CD8-positive, alpha-beta memory T cell (primary cell): ENCODE measurements at places on chromosomes 7 and 10. TPM values are rescaled to one million over a fixed set of nuclear protein-coding genes. Genes with fewer than 3 reads are reported as not detected.

GRCh38 chr7:89103564-89103963 lies 308.0 kb upstream of the TEX47 start:
- H3K4me1 ChIP-seq, result no peaks in the 10 kb centered on the region
- no peaks in the 10 kb centered on the region for H3K27me3 ChIP-seq
- DNase-seq, result no peak
- H3K27ac ChIP-seq, result no peak overlapping the region
- H3K36me3 ChIP-seq, result no peaks in the 10 kb centered on the region
- H3K4me3 ChIP-seq, result no peak overlapping the region

- no peak for DNase-seq
- no peak overlapping the region for H3K27ac ChIP-seq
- H3K27me3 ChIP-seq, result no peaks in the 10 kb centered on the region
- no peaks in the 10 kb centered on the region for H3K36me3 ChIP-seq
- H3K4me1 ChIP-seq, result no peaks in the 10 kb centered on the region
These were observed 6.2 kb downstream of the CALML3 start for GRCh38 chr10:5530846-5531557.

- no peaks in the 10 kb centered on the region for H3K4me1 ChIP-seq
- H3K4me3 ChIP-seq, result no peak overlapping the region
- no peaks in the 10 kb centered on the region for H3K36me3 ChIP-seq
- DNase-seq, result no peak
These were observed 579.2 kb downstream of the GRID1 start for GRCh38 chr10:85787393-85787792.

DNA sequence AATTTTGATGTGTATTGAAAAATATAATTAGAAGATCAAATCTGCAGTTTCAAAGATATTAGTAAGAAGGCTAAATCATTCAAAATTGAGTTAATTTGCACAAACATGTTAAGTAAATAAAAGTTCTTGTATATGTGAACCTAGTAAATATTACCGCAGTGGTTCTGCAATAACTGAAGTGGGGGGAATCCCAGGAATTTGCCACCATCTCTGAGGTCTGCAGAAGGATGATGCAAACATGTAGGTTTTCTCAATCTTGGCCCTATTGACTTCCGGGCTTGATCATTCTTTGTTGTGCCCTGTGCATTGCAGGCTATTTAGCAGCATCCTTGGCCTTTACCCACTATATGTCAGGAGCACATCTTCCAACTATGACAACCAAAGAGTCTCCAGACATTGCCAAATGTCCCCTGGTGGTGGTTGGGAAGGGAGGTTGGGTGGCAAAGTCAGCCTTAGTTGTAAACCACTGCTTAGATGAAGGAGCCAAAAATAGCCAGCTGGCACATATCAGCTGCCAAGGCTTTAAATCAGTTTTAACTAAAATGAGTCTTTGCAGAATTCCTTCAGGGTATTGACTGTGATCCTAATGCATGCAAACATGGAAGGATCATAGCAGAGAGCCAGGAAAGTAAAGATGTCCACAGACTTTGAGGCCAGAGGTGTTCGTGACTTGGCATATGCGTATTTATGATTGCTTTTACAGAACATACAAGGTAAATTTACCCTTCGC lies 146.3 kb downstream of the TRIL start:
- H3K27ac ChIP-seq, result no peak overlapping the region
- H3K4me3 ChIP-seq, result no peak overlapping the region
- DNase-seq, result no peak
- no peaks in the 10 kb centered on the region for H3K27me3 ChIP-seq
- no peaks in the 10 kb centered on the region for H3K4me1 ChIP-seq

DNA sequence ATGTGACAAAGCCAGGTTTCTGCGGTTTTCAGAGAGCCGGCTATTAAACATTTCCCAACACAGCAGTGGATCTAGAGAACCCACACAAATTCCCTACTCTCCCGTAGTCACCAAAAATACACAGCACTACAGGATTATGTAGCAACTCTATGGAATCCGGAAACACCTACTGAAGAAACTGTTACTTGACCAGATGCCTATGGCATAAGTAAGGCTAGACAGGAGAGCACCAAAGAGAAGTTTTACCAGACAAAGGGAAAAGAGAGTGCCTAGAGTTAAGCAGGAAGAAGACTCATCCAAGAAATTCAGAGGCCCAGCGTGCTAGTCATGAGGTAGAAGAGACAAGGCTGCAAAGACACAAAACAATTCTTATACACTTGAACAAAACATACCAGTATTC lies 321.1 kb downstream of the PARD3 start:
- H3K4me1 ChIP-seq, result no peaks in the 10 kb centered on the region
- H3K36me3 ChIP-seq, result no peaks in the 10 kb centered on the region
- H3K27ac ChIP-seq, result no peak overlapping the region
- no peaks in the 10 kb centered on the region for H3K27me3 ChIP-seq
- no peak for DNase-seq

DNA sequence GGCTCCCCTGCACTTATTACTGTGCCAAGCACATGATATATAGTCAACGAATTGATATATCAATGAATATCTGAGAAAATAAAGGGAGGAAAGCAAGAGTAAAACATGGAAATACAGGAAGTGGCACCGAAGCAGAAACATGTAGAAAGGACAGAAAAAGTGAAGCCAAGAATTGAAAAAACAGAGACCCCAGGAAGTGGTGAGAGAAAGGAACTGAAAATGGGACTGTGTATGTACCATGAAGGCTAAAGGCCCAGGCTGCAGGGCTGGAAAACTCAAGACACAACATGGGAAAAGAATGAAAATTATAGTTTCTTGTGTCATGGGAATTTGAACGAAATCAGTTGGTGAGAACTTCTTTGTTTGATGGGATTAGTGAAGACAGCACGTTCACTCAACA lies 60.6 kb downstream of the MAP3K8 start:
- peaks cover 67% of the 10 kb centered on the region for H3K4me1 ChIP-seq
- H3K4me3 ChIP-seq, result no peak overlapping the region
- no peak for DNase-seq

DNA sequence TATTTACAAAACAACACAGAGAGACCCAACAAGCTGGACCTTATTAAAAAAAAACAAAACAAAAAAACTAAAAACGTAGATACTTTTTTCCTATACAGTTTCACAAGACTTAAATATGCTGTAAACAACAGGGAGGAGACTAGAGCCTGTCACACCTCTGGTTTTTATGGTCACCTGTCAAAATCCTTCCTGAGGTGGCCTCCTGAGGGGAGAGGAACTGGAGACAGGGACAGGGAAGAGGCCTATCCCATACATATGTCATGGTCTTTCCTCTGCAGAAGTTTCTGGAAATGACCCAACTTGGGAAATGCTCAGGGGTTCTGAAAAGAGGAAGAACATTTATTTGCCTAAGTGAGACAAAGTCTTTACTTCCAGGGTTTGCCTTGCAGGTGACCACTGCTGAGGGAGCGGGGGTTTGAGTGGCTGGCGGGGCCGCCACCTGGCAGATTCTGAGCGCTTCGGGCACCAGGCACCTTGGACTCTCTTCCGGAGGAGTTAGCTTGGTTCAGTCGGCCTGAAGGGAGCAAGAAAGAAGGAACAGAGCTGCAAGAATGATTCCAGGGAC lies 18.3 kb downstream of the CPA1 start:
- H3K27me3 ChIP-seq, result no peaks in the 10 kb centered on the region
- no peak overlapping the region for H3K27ac ChIP-seq
- H3K4me3 ChIP-seq, result no peak overlapping the region

GRCh38 chr10:88089498-88089897 lies 226.1 kb downstream of the PTEN start:
- H3K4me3 ChIP-seq, result no peak overlapping the region
- no peaks in the 10 kb centered on the region for H3K36me3 ChIP-seq
- no peak for DNase-seq
- no peak overlapping the region for H3K27ac ChIP-seq

DNA sequence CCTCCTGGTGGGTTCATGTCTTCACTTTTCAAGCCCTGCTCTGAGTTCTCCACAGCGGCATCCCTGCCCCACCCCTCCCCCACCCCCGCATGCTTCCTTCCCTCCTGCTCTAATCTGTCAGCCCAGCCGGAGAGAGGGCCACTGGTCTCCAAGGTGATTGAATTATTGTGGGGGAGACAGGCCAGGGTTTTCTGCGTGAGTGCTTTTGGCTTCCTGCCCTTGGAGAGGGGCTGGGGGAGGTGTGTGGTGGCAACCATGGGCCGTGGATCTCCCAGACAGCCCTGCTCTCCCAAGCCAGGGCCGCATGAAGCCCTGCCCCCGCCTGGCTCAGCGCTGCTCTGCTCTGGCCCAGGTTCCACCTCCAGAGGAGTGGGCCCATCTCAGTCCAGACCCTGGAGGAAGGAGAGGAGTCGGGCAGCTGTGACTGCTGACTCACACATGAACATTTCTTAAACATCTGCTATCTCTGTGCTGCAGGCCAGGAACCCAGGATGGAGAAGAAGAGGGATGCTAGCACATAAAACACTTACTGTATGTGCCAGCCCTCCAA lies 109.9 kb downstream of the ZMIZ1 start:
- H3K4me1 ChIP-seq, result no peaks in the 10 kb centered on the region
- no peaks in the 10 kb centered on the region for H3K36me3 ChIP-seq
- DNase-seq, result no peak
- H3K27me3 ChIP-seq, result no peaks in the 10 kb centered on the region

- no peak overlapping the region for H3K4me3 ChIP-seq
- H3K27ac ChIP-seq, result no peak overlapping the region
- H3K4me1 ChIP-seq, result no peaks in the 10 kb centered on the region
- no peaks in the 10 kb centered on the region for H3K27me3 ChIP-seq
- no peak for DNase-seq
These were observed 41.3 kb downstream of the AVL9 start for GRCh38 chr7:32536585-32536984.

Gene UCN3
- total RNA-seq, result not detected

Gene ANTXRL
- total RNA-seq, result not detected

GRCh38 chr10:26372513-26373354 lies 65.4 kb upstream of the APBB1IP start:
- H3K4me3 ChIP-seq, result no peak overlapping the region
- no peak overlapping the region for H3K27ac ChIP-seq
- H3K36me3 ChIP-seq, result no peaks in the 10 kb centered on the region
- DNase-seq, result no peak

Gene CD36
- total RNA-seq, result 4.7 TPM

- H3K4me3 ChIP-seq, result no peak overlapping the region
- H3K27me3 ChIP-seq, result no peaks in the 10 kb centered on the region
- no peak for DNase-seq
- H3K36me3 ChIP-seq, result no peaks in the 10 kb centered on the region
- H3K4me1 ChIP-seq, result no peaks in the 10 kb centered on the region
These were observed 251.1 kb upstream of the NFE2L3 start for GRCh38 chr7:25900877-25901276.

DNA sequence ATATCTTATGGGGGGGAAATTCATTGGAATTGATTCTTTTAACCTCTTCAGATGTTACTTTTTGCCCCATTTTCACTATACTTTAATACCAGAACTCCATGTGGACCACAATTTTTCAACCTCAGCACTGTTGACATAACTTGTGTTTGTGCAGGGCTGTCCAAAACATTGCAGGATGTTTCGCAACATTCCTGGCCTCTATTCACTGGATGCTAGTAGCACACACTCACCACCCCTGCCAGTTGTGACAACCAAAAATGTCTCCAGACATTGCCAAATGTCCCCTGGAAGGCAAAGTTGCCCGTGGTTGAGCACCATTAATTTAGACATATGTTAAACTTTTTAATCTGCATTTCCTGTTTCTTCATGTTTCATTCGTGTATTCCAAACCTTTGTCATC lies 234.7 kb downstream of the GFRA1 start:
- H3K4me1 ChIP-seq, result no peaks in the 10 kb centered on the region
- no peak overlapping the region for H3K27ac ChIP-seq
- H3K27me3 ChIP-seq, result no peaks in the 10 kb centered on the region
- H3K4me3 ChIP-seq, result no peak overlapping the region
- no peaks in the 10 kb centered on the region for H3K36me3 ChIP-seq

Gene DOCK4
- total RNA-seq, result 1.2 TPM

- no peaks in the 10 kb centered on the region for H3K4me1 ChIP-seq
- H3K27ac ChIP-seq, result no peak overlapping the region
- no peak for DNase-seq
- H3K27me3 ChIP-seq, result no peaks in the 10 kb centered on the region
- H3K36me3 ChIP-seq, result peaks cover 12% of the 10 kb centered on the region
- no peak overlapping the region for H3K4me3 ChIP-seq
These were observed 9.9 kb downstream of the LIPA start for GRCh38 chr10:89241486-89242344.
